SHP77 treated with DMSO at 0.1 percent for 48 hours (cell line): ENCODE measurements at places on chromosomes 2 and 18.

DNA sequence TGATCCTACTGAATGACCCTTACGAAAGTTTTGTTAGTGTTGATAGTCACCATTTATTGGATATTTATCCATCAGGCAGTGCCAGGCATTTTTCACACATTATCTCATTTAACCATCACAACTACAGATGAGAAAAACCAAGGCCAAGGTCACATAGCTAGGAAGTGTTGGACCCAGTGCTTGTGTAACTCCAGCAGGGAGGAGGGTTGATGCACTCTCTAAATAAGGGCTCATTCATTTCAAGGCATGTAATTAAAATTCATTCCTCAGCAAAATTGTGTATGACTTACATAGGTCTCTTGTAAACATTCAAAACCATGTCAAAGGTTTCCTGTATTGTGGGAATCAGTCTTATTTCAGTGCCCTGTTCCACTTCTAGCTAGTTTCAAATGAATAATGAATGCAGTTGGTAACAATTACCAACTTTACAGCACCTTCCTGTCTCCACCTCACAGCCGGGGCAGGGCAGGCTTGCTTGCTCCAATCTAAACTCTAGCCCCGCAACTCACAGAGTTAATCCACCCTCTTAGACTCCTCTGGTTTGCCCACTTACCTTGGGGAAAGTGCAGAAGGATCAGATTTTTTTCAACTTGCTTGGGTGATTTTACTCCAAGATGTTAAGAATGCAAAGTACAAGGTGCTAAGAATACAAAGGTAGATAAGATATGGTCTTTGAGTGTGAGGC is 5.8 kb upstream of the MAPRE3 start:
- DNase-seq: no peak

- DNase-seq: no peak
Observed at GRCh38 chr2:8402222-8402621, 279.6 kb upstream of the ID2 start.

- no peak for DNase-seq
Observed at GRCh38 chr2:15584767-15585469, 6.8 kb upstream of the DDX1 start.

DNA sequence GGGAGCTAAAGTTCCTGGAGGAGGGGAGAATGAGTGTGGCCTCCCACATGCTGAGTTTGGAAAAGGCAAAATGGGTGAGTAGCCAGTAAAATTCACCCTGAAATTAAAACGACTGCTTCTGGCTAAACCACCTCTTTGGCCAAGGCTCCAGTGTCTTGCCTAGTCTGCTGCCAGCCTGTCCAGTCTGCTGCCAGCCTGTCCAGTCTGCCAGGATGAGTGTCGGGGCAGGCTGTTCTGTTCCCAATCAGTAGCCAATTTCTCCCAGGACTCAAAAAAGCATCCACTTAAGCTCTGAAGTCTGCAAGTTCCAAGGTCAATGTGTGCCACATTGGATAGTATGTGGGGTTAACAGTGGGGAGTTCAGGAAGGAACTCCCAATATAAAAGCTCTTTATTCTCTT is 134.6 kb upstream of the KLHL29 start:
- no peak for DNase-seq

DNA sequence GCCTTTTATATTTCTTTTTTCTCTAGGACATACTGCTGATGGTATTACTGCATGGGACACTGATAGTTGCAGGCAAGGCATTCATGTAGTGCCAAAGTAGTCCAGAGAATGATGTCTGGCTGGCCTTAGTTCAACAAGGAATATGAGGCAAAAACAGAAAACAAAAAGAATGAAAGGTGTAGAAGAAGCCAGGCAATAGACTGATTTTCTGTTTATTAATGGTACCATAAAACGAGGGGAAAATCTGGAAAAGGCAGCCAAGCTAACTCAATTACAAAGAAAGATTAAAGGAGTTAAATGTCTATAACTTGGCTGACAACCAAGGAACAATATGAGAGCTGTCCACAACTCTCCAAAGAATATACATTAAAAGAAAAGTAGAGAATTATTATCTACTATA is 284.9 kb downstream of the ZEB2 start:
- DNase-seq: no peak

DNA sequence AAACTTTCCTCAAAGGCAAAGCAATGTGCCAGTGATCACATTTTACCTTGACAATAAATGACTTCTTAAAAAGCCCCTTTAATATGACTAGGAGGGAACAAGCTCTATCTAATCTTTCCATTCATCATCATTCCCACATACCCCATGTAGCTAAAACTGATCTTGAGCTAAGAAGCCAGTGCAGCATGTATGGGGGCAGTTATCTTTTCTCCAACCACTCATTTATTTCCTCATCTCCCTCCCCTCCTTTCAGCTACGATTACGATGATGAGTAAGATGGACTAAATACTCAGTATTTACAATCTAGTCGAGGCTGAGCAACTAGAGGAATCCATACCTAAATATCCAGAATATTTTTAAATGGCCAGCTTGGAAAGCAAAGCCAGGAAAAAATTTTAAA is 35.5 kb downstream of the PNO1 start:
- no peak for DNase-seq

DNA sequence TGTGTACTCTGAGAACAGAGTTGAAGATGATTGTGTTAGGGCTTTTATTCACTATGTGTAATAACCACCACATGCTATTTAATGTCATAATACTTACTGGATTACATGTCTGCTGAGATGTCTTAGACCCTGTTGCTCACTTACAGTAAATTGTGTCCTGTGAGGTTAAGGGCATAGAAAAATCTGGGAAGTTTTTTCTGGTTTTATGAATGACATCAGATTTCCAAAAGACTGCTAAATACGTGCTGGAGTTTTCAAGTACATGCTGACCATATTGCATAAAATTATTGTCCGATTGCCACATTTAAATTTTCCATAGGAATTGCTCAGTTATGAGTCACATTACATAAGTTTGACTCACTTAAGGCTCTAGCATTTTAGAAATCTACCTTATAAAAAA is 96.7 kb upstream of the COL5A2 start:
- no peak for DNase-seq

- no peak for DNase-seq
Observed at GRCh38 chr18:37380546-37381110, 185.0 kb downstream of the CELF4 start.

DNA sequence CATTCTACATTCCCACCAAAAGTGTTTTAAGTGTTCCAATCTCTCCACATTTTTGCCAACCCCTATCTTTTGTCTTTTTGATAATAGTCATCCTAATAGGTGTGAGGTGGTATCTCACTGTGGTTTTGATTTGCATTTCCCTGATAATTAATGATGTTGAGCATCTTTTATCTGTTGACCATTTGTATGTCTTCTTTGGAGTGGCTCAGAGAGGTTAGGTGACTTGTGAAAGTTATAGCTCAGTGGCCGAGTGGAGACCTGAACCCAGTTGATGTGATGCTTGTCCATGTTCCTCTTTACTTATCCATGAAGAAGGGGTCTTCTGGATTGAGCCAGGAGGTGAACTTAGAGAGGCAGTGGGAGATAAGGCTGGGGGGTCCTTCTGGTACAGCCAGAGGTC is 78.8 kb downstream of the DDX1 start:
- DNase-seq: no peak

- DNase-seq: no peak
Observed at GRCh38 chr2:3467654-3468053, 51.7 kb downstream of the ADI1 start.

DNA sequence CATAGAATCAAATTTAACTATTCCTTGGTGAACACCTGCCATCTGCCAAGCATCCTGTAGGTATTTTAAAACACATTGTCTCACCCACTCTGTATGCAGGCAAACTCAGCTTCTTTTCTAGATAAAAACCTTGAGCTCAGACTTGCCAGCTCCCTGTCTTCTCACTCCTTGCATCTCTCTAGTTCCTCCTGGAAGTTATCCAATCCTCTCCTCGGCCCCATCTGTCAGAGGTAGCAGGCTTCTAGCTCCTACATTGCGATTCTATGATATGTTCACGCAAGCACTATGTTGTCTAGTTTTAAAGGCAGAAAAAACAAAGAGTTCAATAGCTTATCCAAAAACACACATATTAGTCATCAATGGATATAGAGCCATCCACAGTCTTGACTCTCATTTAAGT is 67.0 kb upstream of the APCDD1 start:
- DNase-seq: no peak
